NCI-H510A (cell line): ENCODE measurements at places on chromosomes 7 and 10.

DNA sequence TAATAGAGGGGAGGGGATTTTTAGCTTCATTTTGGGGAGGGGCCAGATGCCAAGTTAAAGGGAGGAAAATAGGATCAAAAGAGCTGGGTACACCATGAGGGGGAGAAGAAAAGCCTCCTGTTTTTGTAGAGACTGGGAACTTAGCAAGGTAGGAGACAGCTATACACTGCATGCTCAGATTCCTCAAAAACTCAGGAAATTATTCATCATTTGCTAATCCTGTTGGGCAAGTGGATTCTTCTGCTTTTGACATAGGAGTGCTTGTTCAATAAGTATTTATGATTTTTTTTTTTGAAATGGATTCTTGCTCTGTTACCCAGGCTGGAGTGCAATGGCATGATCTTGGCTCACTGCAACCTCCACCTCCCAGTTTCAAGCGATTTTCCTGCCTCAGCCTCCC lies 73.4 kb downstream of the LYZL2 start:
- no peak for DNase-seq

DNA sequence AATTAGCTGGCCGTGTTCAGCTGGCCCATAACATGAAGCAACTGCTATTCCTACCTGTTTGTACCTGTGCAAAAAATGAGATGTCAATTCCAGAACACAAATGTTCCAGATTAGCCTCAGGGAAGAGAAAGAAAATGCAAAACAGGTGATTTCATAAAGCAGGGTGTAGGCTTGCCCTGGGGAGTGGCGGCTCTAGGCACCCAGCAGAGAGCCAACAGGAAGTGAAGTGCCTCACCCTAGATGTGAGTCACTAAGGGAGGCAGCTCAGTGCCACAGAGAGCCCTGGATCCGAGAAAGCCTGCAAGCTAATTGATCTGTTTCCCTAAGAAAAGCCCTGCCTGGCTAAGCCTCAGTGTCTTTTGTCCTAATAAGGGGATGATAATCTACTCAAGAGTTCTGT lies 240.0 kb downstream of the ARHGAP21 start:
- no peak for DNase-seq

DNA sequence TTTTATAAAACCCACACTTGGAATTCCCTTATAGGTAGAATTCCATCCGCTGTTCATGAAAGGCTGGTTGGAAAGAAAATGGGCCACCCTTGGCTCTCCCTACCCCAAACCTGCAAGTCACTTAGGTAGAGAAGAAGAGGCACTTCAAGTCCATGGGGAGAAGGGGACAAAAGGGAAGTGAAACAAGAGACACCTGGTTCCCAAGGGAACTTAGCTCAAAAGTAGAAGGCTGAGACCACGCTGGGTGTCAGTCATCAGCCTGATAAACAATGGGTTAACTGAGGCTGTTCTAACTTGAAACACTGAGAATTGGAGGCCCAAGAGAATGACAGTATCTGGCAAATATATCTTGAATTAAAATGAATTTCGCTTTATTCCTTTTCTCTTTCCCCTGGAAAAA lies 330.8 kb upstream of the NFE2L3 start:
- DNase-seq = no peak

- DNase-seq = no peak
Measured at GRCh38 chr10:20085115-20085514, 268.9 kb downstream of the PLXDC2 start.

DNA sequence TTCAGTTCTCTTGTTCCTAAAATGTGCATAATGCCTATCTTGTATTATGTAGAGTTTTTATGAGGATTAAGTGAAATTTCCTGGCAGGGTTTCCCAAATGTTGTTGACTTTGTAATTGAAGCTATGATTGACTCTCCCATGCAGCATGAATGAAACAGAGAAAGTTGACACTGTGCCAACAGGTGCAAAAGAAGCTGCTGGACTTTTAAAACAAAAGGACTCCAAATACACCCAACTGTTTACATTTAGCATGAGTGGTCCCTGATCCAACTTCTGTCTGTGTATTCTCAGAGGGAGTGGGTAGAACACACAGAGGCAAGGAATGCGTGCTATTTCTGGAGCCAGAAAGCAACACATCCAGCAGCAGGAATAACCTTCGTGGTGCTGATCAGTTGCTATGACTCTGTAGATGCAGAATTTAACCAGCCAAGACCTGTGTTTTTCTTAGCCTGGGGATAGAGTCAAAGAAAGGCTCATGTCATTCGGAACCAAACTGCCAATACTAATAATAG lies 14.4 kb upstream of the RBM20 start:
- DNase-seq = peak; percentile 89

- no peak for DNase-seq
Measured at GRCh38 chr7:81770728-81771223, 929 bp upstream of the HGF start.

DNA sequence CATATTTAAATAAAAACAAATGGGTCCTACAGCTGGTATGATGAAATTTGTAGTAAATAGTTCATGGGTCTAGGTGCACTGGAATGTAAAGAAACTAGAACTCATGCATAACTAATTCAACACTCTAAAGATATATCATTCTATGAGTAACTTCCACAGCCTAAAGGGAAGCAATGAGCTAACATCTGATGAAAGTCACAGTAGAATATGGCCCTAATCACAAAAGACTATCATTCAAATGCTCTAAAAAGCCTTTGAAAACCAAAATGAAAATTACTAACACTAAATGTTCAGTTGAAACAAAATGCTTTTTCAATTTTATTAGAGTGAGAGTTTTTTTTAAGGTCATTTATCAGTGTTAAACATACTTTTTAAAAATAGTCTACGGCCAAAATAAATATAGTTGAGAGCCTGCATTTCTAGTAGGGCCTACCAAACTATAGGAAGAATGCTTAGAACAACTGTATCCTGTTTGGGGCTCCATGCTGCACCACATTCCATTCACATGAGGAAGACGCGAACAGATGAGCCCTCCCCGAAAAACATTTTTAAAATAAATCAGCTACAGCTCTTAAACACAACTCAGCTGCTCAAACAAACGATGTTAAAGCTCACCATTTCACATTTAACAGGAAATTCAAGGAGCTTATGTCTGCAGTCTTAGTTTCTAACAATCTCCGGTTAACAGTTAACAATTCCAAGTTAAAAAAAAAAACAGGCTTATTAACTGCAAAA lies 134.5 kb downstream of the NRBF2 start:
- no peak for DNase-seq

GRCh38 chr7:75988568-75989499 lies 5.6 kb downstream of the TMEM120A start:
- no peak for DNase-seq

- no peak for DNase-seq
Measured at GRCh38 chr10:78377356-78377755, 343.7 kb downstream of the RPS24 start.

DNA sequence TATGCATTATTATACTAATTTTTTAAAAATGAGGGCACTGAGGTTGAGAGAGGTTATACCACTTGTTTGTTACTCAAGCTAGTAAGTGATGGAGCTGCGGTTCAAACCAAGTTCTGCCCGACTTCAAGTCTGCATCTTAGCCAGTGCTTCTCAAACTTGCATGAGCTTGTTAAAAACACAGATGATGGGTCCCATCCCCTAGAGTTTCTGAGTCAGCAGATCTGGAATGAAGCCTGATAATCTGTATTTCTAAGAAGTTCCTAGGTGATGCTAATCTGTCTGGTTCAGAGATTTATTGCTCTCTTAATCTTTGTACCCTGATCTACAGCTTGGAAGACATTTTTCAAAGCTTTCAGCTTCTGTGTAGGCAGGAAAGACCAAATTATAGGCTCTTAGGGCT lies 67.7 kb upstream of the CC2D2B start:
- DNase-seq = no peak

DNA sequence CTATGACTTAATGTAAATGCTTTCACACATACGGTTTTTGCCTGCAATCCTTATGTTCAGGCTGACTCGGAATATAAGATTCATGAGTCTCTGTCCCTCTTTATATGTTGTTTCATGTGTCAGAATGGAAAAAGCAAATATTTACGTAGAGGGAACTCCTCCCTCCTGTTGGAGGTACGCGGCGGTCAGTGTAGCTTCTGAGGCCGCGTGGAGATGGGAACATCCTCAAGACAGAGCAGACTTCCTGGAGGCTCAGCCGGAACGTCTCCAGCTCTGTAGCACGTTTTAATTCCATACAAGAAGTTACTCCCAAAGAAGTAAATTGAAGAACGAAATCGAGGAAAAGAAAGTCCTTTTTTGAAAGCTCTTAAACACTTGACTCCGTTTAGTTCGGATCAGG lies 248.3 kb downstream of the EBF3 start:
- no peak for DNase-seq

DNA sequence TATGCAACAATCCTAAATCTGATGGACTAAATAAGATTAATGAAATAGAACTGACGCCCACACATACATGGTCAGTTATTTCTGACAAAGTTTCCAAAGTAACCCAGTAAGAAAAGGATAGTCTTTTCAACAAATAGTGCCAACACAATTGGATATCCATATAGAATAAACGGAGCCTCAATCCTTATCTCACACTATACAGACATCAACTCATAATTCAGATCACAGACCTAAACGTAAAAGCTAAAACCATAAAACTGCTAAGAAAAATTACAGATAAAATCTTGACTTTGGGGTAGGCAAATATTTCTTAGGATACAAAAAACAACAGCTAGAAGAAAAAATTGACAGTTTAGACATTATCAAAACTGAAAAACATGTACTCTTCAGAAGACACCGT lies 8.5 kb downstream of the CACUL1 start:
- no peak for DNase-seq

- DNase-seq = no peak
Measured at GRCh38 chr7:10300577-10300976, 673.1 kb upstream of the PHF14 start.

DNA sequence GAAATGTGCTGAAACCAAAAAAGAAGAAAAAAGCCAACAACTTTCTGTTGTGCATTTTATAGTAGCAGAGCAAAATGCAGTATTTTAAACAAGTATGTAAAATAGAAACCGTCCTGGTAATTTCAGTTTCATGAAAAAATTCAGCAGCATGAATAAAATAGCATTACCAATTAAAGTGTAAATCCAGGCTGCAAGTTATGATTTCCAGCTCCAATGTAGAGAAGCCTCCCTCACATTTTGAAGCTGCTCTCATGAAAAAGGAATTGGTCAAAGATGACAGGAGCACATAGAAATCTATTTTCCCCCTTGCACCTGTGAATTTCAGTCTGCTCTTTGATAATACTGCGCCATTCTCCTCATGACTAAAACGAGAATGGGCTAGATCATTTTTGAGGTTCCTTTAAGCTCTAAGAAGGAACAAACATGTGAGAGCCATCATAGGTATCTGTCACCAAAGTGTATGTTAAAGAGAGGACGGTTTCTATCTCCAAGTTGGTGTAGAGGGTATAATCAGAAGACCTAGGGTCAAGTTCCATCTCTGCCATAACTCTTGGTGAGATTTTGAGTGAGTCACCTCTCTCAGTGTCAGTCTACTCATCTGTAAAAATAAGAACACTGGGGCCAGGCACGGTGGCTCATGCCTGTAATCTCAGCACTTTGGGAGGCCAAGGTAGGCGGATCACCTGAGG lies 107.5 kb downstream of the MTPAP start:
- no peak for DNase-seq

GRCh38 chr7:120916121-120916520 lies 34.5 kb upstream of the ING3 start:
- DNase-seq = no peak

- no peak for DNase-seq
Measured at GRCh38 chr10:121510201-121510771, 88.0 kb downstream of the FGFR2 start.

DNA sequence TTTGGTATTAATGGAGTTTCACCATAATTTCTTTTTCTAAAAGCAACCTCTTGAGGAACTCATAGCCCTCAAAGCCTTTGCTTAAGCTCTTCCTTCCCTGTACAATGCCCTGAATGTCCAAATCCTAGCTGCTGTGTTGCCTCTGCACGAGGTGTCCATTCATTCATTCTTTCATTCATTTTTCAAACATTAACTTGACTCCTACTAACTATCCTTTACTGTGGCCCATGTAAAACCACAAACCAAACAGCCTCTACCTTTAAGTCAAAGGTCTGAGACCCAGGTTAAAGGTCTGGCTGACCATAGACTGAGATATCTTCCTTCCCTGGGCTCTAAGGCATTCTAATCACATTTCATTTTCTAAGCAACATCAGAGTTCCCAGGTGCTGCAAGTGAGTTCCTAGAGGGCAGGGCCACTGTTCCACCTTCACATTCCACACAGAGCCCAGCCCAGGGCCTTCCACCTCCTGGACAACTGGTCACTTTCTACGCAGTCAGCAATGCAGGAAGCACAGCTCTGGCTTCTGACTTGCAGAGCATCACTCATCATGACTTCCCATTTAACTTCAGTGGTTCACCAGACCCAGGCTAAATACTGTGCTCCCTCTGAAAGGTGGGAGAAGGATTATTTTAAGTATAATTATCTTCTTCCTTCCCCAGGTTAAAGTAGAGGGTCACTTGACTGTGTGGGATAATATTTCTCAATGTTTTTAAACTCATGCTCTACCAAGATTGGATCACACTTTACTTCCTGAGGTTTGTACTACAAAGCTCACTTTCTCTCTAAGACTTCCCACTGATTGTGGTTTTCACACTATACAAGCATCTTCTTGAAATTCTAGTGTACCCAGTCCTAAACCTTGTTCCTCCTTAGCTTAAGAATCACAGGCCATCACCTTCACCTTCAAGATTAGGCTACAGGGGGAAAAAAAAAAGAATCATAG lies 19.1 kb downstream of the ATXN7L1 start:
- no peak for DNase-seq

GRCh38 chr7:155754165-155754564 lies 58.1 kb downstream of the SHH start:
- no peak for DNase-seq

DNA sequence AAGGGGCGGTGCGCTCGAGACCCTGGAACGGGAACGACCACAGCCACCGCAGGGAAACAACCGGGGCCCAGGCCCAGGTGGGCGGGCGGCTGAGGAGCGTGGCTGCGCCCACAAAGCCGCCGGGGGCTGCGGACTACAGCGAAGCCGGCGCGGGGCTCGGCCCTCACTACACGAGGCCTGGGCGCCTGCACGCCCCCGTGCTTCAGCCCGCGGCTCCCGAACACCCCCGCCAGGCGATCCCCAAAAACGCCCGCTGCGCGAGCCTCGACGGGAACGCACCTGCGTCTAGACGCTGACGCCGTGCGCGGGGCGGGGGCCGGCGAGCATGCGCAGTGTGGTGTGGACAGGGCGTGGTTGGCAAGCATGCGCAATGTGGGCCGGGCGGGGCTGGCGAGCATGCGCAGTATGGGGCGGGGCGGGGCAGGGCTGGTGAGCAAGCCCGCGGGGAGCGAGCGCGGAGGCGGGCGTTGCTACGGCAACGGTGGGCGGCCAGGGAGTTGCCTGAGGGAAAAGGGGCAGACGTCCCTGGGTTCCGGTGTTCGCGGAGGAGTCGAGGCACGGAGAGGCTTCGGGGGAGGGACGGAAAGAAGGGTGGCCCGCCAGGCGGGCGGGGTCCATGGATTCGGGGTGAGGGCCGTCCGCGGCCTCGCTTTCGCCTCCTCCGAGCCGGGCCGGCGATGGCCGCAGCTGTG lies at the start of gene RNF32:
Gene RNF32 (plus strand): TSS at position 518 of the 692 bp plus-strand sequence. CDS start 3,104 bp downstream, outside the sequence.
- DNase-seq = peak; percentile 75
